ENCODE measurements at places on chromosomes 7 and 10.

DNA sequence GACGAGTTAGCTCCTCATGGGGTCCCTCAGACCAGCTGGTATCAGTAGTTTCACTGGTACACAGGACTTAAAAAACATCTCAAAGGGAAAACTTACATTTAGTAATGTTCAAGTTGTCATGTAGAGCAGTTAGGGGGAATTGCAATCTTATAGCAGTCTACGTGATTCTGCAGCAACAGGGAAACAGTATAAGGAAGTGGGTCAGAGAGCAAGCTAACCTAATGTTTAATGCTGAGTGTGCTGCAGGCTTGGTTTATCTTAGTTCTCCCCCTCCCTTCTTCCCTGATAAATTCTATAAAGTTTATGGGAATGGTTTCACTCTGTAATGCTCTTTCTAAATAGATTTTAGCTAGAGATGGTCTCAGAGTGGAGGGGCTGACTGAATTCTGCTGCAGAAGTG lies 11.3 kb downstream of the SPAM1 start:
- no peak for DNase-seq

DNA sequence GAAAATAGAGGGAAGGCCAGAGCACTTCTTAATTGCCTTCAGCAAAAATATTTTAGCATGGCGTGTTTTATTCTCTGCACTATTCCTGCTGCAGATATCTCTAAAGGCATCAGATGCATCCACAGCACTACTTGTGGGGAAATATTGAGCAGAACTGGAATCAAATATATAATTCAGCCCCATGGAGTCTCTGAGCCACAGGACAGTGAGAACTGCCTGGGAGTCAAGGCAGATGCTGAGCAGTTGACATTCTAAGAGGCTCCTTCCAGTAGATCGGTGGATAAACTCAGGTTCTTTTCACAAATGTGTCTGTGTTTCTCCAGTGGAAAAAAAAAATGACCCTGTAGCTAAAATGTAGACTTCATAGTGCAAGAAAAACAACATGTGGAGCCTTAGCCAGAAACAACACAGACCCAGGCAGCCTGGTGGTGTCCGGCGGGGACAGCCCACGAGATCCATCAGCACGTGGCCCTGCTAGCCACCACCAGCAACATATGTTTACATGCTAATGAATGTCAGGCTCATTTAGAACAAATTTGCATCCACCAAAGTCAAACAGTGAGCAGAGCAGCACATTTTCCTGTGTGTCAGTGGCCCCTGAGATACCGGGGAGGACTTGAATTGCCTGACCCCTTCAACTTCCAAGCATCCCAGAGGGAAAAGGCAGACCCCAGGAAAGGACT lies 123.3 kb upstream of the PFKP start:
- no peak for DNase-seq

- DNase-seq: no peak
Observed at GRCh38 chr10:34297541-34298345, 517.4 kb downstream of the PARD3 start.

- DNase-seq: no peak
Observed at GRCh38 chr7:107043921-107044346, 571 bp upstream of the PRKAR2B start.

DNA sequence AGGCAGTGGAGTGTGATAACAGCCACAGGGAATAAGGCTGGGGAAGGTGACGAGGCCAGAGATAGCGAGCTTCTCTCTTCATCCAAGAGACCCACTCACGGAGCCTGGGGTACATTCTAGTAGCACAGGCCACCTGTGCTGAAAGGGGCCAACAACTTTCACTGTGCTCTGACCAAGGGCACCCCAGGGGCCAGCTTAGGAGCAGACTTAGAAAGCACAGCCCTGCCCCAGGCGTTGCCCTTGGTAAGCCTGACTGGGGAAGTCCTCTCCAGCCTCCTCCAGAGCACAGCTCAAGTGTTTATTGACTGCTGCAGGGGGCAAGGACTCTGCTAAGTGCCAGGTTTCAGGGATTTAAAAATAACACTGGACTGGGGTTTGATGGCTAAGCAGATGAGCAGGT lies 44.7 kb downstream of the EBF3 start:
- no peak for DNase-seq

Measured in activated T-helper 2 cell treated with anti-CD3 and anti-CD28 coated beads, Interferon-gamma antibody, Interleukin-2, Interleukin-4, amounts not matched to agents 10 μg/mL and 5 μg/mL and 100 μg/mL, durations not matched to agents 14 hours and 24 hours and 36 hours (primary cell).